ENCODE measurements at places on chromosomes 16 and 17.

- no peak for DNase-seq
- no peaks in the 10 kb centered on the region for H3K4me1 ChIP-seq
- H3K4me3 ChIP-seq = no peak overlapping the region
- no peak overlapping the region for H3K27ac ChIP-seq
Observed at GRCh38 chr16:83336603-83337002, 471.2 kb upstream of the HSBP1 start.

- no peaks in the 10 kb centered on the region for H3K36me3 ChIP-seq
- H3K4me3 ChIP-seq = no peak overlapping the region
- H3K27me3 ChIP-seq = no peaks in the 10 kb centered on the region
- H3K4me1 ChIP-seq = no peaks in the 10 kb centered on the region
- no peak overlapping the region for H3K27ac ChIP-seq
- DNase-seq = no peak
Observed at GRCh38 chr16:15974057-15974456, 24.6 kb downstream of the ABCC1 start.

DNA sequence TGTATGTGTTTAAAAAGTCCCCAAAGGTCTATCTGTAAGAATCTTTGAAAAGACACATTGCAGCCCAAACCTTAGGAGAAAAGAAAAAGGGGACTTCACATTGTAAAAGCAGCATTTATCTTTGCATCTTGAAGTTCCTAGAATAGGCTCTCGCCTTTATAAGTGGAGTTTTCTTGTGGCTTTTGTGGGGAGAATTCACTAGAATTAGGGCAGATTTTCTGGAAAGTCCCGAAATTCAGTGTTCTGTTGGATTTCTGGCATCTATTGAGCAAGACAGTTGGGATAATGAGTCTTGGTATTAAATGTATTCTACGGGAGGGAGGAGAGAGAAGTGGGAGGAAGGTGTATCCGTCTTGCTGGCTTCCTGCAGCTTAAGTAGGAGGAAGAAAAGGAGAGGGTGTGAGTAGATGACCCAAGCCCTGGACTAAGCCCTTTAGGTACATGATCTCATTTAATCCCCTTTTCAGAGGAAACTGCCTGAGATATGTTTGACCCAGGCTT is 62.6 kb downstream of the PRKCA start:
- no peak for DNase-seq
- H3K4me1 ChIP-seq = peaks cover 10% of the 10 kb centered on the region
- H3K4me3 ChIP-seq = no peak overlapping the region
- no peak overlapping the region for H3K27ac ChIP-seq
- no peaks in the 10 kb centered on the region for H3K27me3 ChIP-seq

GRCh38 chr17:3622977-3623594 is 13.0 kb downstream of the SHPK start:
- peaks cover 32% of the 10 kb centered on the region for H3K36me3 ChIP-seq
- H3K4me3 ChIP-seq = no peak overlapping the region
- no peak overlapping the region for H3K27ac ChIP-seq

GRCh38 chr17:42288803-42289610 is 709 bp downstream of the STAT5A start:
- DNase-seq = no peak
- no peaks in the 10 kb centered on the region for H3K27me3 ChIP-seq
- H3K4me3 ChIP-seq = no peak overlapping the region
- H3K36me3 ChIP-seq = no peaks in the 10 kb centered on the region
- no peaks in the 10 kb centered on the region for H3K4me1 ChIP-seq
- H3K27ac ChIP-seq = no peak overlapping the region

- peaks cover 11% of the 10 kb centered on the region for H3K4me1 ChIP-seq
- peaks cover 20% of the 10 kb centered on the region for H3K27me3 ChIP-seq
- DNase-seq = no peak
- H3K27ac ChIP-seq = no peak overlapping the region
Observed at GRCh38 chr17:74012465-74012864, 191.0 kb upstream of the RPL38 start.

- H3K27me3 ChIP-seq = peaks cover 73% of the 10 kb centered on the region
- H3K4me1 ChIP-seq = no peaks in the 10 kb centered on the region
- DNase-seq = no peak
- no peak overlapping the region for H3K27ac ChIP-seq
- H3K36me3 ChIP-seq = no peaks in the 10 kb centered on the region
- no peak overlapping the region for H3K4me3 ChIP-seq
Observed at GRCh38 chr16:73796241-73796640, 500.4 kb upstream of the PSMD7 start.

DNA sequence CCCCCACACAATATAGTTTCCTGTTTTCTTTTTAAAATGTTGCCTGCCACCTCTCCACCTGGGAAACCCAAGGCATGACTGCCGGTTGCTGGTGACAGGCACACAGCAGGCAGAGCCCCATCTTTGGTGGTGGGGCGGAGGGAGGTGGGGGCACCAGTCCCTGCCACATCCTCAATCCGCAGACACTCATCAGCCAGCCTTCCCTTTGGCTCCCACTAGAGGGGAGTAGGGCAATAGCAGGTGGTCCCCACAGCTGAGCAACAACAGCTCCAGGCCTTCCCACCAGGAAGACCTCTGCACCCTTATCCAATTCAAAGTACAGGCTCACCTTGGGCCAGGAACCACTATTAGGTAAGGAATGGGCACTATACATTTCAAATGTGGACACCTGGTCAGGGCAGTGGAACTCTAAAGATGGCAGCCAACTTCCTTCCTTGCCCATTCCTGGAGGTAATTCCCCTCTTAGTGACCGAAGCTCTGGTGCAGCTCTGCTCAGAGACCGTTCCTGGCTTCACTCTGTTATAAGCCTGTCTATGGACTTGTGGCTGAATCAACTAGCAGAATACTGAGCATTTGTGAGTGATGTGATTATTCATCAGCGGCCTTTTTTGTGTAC is 13.9 kb downstream of the RECQL5 start:
- DNase-seq = peak; percentile 62
- H3K4me1 ChIP-seq = no peaks in the 10 kb centered on the region
- no peak overlapping the region for H3K4me3 ChIP-seq

DNA sequence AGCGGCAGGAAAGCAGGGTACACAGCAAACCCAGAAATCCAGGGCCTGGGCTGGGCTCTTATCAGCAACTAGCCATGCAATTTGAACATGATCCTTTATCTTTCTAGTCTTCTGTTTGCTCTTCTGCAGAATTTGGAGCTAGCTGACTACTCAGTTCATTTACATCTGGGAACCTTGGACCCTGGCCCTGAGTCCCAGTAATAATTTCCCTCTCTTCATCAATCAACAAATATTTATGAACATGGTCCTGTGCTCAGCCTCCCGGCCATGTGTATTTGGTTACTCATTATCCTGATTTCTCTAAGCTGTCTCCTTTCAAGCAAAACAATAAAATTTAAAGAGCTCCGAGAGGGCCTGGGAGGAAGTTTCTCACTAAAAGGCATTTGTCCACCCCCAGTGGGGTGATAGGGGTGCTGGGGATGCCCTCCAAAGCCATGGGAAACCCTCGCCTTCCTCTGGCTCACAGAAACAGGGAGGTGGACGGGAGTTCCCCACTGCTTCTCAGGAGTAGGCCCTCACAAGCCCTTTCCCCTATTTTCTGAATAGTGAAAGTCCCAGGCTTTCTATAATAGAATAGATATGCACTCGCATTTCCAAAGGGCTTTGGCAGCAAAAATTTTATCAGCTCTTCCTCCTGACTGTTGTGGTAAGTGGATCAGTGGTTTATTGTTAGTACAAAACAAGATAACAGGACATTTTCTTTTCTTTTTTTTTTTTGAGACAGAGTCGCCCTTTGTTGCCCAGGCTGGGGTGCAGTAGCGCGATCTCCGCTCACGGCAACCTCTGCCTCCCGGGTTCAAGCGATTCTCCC is 6.9 kb upstream of the WDR59 start:
- DNase-seq = no peak
- H3K36me3 ChIP-seq = no peaks in the 10 kb centered on the region
- no peaks in the 10 kb centered on the region for H3K4me1 ChIP-seq
- H3K27me3 ChIP-seq = no peaks in the 10 kb centered on the region

GRCh38 chr17:73302189-73302588 is 9.6 kb downstream of the CDC42EP4 start:
- H3K4me1 ChIP-seq = peaks cover 70% of the 10 kb centered on the region
- H3K36me3 ChIP-seq = no peaks in the 10 kb centered on the region
- DNase-seq = no peak
- H3K4me3 ChIP-seq = no peak overlapping the region
- no peaks in the 10 kb centered on the region for H3K27me3 ChIP-seq

- H3K27ac ChIP-seq = no peak overlapping the region
- no peaks in the 10 kb centered on the region for H3K27me3 ChIP-seq
- H3K4me3 ChIP-seq = no peak overlapping the region
- no peaks in the 10 kb centered on the region for H3K4me1 ChIP-seq
- no peak for DNase-seq
Observed at GRCh38 chr16:1899641-1900451, 18.4 kb downstream of the HS3ST6 start.

DNA sequence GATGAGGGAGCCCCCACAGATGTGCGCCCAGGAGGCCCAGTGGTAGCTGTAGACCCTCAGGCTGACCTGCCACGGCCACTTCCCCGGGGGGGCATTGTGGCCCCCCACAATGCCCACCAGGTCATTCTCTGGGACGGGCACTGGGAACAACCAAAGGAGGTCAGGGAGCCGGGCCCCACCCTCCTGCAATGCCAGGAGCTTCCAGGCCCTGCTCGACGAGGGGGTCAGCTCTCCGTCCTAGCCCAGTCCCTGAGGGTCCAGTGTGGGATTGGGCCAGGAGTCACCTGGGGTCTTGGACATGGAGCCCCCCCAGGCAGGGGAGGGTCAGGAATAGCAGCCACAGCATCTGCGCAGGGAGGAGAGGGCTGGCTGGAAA is 7.0 kb downstream of the TPSD1 start:
- H3K4me1 ChIP-seq = no peaks in the 10 kb centered on the region
- H3K27me3 ChIP-seq = no peaks in the 10 kb centered on the region
- no peak for DNase-seq
- H3K27ac ChIP-seq = no peak overlapping the region

All from A673 (cell line).